ENCODE measurements at places on chromosomes 7 and 10.

DNA sequence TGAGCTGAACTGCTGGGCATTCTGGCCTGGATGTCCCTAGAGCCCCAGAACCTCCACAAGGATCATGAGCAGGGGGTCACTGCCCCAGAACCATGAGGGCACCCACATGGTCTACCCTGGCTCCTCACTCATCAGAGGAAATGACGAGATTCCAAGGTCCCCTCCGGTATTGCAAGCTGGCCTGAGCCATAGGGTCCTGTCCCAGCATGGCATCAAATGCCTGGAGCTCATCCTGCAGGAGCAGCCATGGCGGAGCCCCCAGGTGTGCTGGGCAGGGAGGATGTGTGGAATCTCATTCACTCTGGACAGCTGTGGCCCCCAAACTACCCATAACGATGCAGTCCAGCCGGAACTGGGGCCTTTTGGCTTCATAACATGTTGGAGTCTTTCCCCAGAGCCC lies 66.6 kb upstream of the ANTXRL start:
- no peak for DNase-seq

- no peak for DNase-seq
Measured at GRCh38 chr10:24762161-24762924, 38.7 kb upstream of the ARHGAP21 start.

DNA sequence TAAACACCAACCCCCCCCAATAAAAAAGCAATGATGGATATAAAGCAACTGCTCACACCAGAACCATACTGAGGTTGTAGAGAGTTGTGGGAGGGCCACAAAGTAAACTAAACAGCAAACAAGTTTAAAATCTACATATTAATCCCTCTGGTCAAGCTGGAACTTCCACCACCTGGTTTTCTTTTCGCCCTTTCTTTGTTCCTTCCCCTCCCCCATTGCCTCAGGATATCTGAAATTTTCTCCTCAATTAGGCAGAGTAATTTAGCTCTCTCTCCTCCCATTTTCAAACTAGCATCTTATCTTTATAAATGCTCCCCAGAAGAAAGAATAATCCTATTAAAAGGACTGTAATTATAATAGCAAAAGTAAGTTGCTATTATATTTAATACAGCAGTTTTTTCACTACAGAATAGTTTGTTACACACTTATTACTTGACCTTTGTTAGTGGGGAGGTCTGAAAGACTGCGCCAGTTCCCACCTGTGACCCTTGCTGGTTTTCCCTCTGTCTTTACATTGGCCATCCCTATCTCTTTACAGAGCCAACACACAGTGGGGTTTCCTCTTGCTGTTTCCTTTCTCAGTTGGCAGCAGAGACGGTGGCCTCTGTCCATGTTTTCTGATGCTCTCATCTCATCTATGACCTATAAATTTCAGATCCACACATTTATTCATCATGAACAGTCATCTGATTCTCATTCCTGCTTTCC lies 235.4 kb downstream of the RNLS start:
- no peak for DNase-seq

- DNase-seq = no peak
Measured at GRCh38 chr7:150368884-150369747, 494 bp downstream of the REPIN1 start.
